ENCODE measurements at places on chromosomes 6 and 20.

DNA sequence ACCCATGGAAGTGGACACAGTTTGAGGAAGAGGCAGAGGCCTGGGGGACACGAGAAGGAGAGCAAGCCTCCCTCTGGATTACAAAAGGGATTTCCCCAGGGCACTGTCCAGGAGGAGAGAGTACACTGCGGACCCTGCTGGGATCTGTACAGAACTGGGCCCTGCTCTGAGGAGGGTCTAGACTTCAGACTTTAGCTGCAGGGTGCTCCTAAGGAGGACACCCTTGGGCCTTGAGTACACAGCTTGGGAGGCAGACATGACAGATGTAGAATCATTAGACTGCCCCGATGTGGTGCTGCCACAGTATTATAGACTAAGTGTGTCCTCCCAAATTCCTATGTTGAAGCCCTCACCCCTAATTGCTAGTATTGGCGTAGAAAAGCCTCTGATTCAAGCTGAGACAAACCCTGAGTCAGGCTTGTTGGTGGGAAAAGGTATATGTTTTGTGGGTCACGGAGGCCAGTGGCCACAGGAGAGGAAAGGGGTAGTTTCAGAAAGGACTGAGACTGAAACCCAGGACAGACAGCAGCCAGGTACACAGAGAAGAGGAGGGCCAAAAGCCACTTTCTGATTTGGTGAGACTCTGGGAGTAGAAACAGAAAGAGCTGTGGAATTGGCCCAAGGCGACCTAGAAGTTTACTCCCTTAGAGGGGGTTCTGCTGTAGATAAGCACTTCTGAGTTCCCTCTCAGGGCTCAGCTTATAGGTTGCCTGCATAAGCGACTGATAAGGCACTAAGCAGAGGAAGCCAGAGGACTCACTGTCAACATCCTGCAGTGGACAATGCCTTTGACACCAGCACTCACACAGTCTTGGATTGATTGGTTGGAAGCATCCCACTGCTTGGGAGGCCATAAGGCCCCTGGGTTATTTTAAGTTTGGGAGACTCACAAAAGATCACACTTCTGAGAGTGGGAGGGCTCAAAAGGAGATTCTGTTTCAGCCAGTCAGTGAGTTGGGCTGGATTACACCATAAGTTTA lies 16.5 kb upstream of the SH3BGRL2 start:
- DNase-seq = no peak

GRCh38 chr6:80638213-80639055 lies 532.0 kb downstream of the BCKDHB start:
- DNase-seq = peak; percentile 40

DNA sequence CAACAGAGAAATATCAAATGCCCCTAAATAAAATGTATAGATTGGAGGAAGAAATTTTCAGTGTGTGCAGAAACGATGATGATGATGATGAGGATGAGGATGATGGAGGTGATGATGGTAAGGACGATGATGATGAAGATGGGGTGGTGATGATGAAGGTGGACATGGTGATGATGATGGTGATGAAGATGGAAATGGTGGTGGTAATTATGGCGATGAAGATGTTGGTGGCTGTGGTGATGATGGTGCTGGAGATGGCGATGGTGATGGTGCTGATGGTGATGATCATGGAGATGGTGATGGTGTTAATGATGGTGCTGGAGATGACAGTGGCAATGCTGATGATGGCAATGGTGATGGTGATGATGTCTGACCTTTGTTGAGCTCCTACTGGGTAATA lies 141.2 kb downstream of the DHX35 start:
- no peak for DNase-seq

GRCh38 chr6:54044059-54044458 lies 67.2 kb upstream of the MLIP start:
- no peak for DNase-seq

DNA sequence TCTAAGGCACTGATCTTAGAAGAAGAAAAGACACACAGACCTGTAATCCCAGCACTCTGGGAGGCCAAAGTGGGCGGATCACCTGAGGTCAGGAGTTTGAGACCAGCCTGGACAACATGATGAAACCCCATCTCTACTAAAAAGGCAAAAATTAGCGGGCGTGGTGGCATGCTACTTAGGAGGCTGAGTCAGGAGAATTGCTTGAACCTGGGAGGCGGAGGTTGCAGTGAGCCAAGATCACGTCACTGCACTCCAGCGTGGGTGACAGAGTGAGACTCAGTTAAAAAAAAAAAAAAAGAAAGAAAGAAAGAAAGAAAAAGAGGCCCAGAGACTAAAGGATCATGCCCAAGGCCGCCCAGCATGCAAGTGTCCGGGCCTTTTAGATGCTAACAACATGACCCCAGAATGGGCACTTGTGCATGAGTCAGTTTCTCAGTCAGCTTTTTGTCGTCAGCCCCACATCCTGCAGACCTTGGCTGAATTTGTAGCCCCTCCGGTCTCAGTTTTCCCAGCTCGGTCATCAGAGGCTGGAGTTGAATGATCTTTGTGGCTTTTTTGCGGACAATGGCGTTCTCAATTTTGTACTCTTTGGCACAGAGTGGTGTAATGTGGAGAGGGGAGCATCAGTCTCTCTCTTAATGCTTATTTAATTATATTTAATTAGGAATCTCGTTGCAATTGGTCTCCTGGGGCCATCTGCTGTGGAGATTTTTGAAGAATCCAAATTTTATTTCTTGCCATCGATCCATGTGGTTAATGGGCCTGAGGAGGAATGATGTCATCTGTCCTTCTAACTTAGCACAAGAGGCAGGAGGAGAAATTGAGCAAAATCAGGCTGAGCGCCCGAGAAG lies 30.6 kb upstream of the APCDD1L start:
- DNase-seq = no peak

GRCh38 chr20:59938696-59939051 lies 1.4 kb downstream of the PPP1R3D start:
- DNase-seq = no peak

Data from left hindlimb (tissue), 1 donor.